ENCODE measurements at places on chromosomes 6 and 20. TPM values are rescaled to one million over a fixed set of nuclear protein-coding genes. Genes with fewer than 3 reads are reported as not detected.

- no peak for DNase-seq
Observed at GRCh38 chr6:158843751-158844683, 24.8 kb upstream of the EZR start.

Gene ZBTB24
- polyA plus RNA-seq: 2.6 TPM

DNA sequence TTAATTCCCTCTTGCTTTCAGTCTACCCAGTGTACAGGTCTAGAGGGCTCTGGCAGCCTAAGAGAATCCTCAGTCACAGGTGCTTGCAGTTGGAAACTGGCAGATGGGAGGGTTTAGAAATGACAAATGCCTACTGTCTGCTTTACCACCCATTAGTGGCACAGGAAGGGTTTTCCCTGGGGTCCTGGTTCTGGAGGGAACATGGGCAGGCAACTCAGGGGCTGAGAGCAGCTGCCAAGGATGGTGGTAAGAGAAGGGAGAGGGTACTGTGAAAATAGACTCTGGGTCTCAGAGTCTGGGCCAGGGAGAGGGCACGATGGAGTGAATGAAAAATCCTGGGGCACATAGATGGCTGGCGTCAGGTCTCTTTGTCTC, 103.5 kb downstream of the TCP11 start:
- DNase-seq: no peak

Gene ERVFRD-1
- not detected for polyA plus RNA-seq

DNA sequence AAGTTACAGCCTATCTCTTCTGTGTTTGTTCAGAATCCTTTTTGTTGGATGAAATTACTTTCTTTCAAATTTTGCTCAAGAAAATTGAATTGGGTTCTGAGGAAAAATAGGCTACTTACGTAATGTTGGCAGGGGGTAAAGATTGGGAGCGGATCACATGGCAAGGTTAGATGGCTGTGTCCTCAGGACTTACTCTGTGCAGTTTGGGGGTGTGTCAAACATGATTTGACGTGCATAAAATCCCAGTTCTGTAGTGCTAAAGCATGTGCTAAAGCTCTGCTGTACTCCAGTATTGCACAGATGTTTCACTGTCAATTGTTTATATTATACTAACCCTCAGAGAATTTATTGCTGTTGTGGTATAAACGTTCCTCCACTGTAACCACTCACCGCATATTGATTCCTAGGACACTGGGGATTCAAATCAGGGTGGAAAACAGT, 2.6 kb downstream of the NT5E start:
- DNase-seq: peak; percentile 51

Gene TRIM31
- not detected for polyA plus RNA-seq

GRCh38 chr6:113351173-113351834, 505.8 kb upstream of the MARCKS start:
- DNase-seq: no peak

Gene OR2H1
- not detected for polyA plus RNA-seq

Gene FKBP1A
- 162 TPM for polyA plus RNA-seq

DNA sequence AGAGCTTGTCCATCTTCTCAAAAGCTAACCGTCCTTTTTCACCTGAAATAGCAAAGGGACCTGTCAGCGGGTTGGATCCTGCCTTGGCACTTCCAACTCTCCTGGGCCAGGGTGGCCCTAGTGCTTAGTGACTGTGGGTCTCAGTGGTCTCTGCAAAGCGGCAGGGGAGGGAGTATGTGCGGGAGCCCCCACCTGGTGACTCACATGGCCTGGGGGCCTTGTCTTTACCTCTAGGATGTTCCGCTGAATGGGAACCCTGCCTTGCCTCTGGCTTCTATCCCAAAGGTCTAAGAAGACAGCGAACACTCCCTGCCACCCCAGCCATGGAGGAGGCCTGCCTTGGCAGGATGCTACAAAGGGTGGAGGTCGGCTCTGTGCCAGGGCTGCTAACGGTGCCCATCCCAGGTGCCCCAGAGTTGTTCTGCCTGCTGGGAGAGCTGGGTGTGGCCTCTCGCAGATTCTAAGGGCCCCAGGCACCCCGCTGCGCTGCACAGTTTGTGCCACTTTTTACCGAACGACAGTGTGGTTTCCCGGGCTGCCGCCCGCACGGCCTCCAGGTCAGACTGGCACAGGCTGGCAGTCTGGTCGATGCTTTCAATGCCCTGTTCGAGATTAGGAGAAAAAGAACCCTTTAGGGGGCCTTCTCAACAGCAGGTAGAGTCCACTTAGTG, 77.2 kb downstream of the PTPN1 start:
- no peak for DNase-seq

DNA sequence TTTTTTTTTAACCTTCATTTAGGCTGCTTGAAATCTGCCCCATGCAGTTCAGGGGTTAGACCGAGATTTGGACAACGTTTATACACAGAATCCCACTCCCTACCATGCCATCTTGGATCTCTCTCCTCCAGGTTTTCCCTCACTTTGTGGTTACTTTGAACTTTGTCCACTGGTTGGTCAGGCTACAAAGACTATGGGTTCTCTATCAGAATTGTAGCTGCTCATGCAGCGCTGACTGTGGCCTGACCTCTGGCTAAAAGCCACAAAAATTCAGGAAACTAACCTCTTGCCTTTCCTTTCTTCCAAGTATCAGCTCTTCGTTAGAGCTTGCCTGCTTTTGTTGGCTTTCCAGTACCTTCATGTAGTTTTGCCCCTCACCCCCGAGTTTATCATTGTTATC, 44.9 kb upstream of the KCNG1 start:
- peak; percentile 45 for DNase-seq

DNA sequence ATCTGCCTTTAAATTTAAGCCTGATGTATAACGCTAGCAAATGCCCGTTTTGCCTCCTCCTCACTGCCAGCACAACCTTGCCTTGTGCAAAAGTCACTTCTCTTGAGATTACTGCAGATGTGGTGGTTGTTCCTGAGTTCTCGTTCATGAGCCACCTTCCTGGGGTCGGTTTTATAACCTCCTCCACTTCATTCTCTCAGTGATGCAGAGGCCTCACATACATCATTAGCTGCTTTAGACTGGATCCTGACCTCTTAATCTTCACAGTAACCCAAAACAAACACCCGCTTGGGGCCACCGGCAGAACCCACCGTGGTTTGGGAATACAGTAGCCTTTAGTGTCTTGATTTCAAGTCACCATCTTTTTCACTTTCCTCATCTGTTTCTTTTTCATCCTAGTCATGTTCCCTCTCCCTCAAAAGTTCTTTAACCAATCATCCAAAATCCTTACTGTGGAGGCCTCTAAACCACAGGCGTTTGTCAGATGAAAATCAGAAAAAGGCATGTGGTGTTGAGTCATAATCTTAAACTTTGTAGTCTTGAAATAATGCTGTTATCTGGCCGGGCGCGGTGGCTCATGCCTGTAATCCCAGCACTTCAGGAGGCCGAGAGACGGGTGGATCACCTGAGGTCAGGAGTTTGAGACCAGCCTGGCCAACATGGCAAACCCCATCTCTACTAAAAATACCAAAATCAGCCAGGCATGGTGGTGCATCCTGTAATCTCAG, 430.3 kb upstream of the SOX4 start:
- DNase-seq: peak; percentile 78

Gene E2F1
- 26.7 TPM for polyA plus RNA-seq

- no peak for DNase-seq
Observed at GRCh38 chr6:147547369-147547902, 38.9 kb downstream of the SAMD5 start.

GRCh38 chr6:75376347-75377024, 91.9 kb upstream of the TMEM30A start:
- DNase-seq: no peak

GRCh38 chr6:158544428-158544827, 15.5 kb upstream of the TMEM181 start:
- DNase-seq: peak; percentile 47

DNA sequence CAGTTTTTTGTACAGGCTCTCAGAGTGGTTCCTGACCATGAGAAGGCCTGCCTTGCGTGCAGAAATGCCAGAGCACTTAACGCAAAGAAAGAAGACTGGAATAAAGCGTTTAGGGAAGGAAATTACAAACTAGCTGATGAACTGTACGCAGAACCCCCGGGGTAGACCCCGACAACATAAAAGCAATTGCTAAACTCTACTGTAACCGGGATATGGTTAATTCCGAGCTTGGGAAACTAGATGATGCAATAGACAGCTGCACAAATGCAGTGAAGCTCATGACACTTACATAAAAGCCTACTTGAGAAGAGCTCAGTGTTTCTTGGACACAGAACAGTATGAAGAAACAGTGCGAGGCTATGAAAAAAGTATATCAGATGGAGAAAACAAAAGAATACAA, 35.7 kb downstream of the CITED2 start:
- DNase-seq: peak; percentile 82

- DNase-seq: peak; percentile 84
Observed at GRCh38 chr20:20743511-20744169, 31.2 kb upstream of the RALGAPA2 start.

DNA sequence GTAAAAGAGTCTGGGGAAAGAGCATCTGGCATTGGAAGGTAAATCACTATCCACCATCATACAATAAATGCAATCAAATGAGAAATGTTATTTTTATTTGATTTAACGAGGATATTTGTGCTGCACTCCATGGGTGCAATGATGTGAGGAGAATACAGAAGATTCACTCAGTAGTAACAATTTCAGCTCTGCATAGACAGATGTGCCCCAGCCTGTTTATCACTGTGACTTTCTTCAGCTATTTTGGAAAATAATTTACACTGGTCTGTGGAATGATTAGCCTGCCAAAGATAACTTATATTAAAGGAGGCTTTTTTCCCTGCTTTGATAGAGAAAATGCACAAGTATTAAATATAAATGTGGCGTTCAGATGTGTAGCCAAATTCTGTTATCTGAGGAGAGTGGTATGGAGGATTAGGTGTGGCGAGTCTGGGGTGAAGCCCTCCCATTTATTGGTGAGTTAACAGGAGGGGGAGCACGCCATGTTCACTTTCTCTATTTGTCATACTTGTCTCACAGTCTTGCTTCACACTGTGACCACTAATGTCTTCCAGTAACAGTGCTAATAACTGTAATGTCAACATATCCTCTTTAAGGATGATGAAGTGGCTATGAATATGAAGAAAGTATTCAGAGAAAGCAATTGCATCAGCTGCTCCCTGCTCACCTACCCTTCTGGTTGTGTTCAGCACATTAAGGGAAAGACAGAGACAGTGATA, 645.6 kb downstream of the MMUT start:
- DNase-seq: no peak

DNA sequence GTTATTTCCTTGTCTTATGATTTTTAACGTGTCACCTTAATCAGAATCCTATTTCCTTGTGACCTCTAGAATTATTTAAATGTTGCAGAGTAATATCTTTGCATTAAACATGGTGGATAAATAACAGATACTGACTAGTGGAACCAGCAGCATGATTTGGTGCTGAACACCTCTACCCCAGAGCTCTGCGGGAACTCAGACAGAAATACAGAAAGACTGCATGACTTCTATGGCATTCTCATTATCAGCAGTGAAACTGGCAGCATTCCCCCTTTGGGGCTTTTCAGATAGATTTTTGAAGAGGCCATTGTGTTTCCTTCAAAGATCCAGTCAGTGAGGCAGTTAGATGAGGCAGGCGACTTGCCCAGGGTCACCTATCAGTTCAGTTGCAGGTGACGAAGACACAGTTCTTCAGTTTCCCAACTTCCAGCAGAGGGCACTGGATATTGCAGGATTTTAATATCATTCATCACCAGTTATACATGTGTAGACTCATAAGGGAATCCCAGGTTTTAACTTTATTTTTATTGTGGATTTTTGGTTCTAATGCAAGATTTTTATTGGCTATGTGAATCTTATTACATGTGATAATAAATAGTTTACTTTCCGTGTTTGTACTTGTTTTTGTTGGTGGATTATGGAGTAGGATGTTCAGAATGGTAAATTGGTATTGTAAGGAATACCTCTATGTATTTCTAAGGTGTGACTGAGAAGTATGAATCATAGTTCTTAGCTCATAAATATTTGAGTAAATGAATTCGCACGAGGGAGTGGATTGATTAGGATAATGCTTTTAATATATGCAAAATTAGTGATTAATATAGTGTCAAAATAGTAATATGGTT, 81.3 kb downstream of the AFDN start:
- peak; percentile 15 for DNase-seq

Gene LRRN4
- polyA plus RNA-seq: 135 TPM

- no peak for DNase-seq
Observed at GRCh38 chr20:29325304-29325640, 1932.2 kb upstream of the DEFB115 start.

DNA sequence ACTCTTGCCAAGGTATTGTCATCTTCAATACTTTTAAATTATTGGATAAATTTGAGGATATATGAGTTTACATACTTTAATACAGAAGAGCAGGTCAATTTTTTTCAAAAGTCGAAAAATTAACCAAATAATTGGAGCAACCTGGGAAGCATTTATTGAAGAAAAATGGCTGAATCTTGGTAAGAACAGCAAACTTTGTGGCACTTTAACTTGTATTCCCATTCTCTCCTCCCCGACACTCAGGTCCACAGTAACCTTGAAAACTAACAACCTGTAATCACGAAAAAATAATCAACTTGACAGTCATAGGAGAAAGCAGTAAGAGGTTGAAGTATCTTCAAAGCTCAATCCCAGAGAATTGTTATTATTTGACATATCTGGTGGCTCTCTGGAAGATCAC, 55.6 kb downstream of the THEMIS start:
- no peak for DNase-seq

Gene PCSK2
- polyA plus RNA-seq: 0.66 TPM

DNA sequence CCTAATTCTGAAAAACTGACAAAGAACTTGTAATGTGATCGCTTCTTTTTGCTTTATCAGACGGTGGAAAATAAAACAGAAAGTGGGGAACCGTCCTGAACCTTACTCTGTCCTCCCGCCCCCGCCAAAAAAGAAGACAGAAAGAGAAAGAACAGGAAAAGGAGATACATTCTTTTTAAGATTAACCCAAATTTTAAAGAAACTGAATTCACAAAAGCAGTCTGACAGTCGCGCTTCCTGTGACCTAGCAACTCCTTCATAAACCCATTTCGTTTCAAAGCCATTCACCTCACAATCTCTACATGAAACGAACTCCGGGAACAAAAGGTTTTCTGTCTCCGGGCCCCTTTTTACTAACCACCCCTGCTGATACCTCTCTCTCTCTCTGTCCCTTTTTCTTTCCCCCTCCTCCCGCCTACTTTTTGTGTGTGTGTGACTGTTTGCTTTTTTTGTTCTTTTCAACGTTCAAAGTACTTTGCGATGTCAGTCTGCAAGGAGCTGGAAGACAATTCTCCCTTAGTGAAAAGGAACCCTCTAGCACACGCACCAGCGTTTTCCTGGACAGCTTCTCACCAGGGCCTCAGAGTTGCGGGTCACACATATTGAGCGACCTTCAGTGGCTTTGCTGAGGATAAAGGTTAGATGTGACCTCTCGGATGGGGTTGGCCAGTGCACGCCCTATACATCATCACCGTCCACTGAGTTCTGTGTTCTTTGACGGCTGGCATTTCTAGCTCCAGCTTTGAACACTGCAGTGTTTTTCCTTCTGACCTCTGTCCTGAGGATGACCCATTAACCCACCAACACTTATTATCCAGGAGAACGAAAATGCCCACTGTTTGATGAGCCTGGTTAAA, 530 bp upstream of the NEDD9 start:
- peak; percentile 54 for DNase-seq
